ENCODE measurements at places on chromosomes 13 and 19.

DNA sequence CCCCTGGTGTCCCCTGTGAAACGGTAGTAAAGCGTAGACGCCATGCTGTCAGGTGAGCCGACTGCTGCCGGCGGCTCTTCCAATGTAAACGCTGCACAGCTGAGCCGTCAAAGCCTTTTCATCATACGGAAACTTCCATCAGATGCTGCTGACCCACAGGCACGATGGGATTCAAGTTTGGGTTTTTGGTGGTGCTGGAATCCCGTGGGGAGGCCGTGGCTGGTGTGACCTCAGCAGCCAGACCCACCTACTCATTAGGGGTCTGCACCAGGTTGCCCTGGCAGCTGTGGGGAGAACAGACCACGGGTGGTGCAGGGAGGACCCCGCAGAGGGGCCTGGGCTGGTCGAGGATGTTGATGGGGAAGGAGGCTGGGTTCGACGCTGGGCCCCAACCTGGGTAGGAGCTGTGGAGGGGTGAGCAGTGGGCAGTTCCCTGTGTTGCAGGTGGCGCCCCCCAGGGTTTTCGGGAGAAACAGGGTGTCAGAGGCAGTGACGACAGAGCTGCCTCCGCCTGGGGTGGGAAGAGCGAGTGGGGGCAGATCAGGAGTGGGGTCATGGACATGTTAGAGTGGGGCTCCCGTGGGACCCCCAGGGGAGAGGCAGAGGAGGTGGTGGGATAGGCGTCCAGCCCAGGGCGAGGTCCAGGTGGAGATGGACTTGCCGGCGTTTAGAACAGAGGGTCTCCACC lies 6.6 kb downstream of the GRIN3B start:
- DNase-seq = no peak

- no peak for DNase-seq
These were observed 239.9 kb upstream of the SLC10A2 start for GRCh38 chr13:103306163-103306562.

GRCh38 chr19:3265432-3265831 lies 41.0 kb downstream of the CELF5 start:
- DNase-seq = no peak

GRCh38 chr19:42316223-42317211 lies 3.4 kb downstream of the TMEM145 start:
- DNase-seq = peak; percentile 22

GRCh38 chr19:8569066-8569771 lies 8.0 kb downstream of the MYO1F start:
- no peak for DNase-seq

DNA sequence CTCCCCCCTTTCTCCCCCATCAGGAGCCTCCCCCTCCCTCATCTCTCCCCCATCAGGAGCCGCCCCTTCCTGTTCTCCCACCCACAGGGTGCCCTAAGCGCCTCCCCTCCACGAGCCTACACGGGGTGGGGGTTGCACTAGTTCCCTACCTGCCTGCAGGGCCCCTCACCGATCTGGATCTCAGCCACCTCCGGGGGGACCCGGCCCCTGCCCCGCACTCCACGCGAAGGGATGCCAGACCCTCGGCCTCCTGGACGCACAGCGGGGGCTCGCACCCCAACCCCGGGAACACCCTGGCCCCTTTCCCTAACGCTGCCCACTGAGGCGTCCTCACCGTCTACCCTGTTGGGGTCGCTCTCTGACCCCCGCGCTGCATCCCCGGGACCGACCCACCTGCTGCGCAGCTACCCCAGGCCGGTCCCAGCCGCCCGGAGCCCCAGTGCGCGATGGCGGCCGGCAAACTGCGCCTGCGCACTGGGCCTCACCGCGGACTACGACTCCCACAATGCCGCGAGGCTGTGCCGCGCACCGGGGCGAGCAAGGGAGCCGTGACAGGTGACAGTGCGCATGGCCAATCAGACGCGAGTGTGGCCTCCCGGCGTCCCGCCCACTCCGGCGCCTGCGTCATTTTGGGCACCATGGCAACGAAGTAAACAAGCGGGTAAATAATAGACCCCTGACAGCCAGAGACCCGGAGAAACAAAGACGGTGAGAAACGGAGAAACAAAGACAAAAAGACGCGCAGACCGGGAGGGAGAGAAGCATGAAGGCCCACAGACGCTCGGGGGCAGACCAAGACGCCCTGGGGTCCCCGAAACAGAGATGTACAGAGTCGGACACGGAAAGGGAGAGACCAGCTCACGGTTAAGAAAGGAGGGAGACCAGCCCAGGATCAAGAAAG lies at the start of gene ZSCAN18:
TSS of gene ZSCAN18 (minus strand) at position 451 of the 901 bp plus-strand sequence. CDS start 7,964 bp downstream, outside the sequence.
- DNase-seq = peak; percentile 20

DNA sequence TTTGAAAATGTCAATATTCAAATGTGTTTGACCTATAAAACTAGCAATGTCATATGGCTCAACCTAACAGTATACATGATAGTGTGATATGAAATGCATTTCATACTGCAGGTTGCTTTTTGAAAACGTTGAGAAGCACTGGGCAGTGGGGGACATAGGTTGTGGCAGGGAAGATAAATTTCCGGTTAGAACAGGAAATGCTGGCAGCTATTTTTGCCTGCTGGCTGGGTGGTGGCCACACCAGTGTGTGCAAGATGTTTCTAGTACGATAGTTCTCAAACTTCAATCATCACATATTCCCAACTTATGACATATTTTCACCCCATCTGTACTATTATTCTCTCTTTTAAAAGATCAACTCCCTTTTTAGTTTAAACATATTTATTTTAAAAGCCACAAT lies 17.2 kb downstream of the FXYD5 start:
- no peak for DNase-seq

DNA sequence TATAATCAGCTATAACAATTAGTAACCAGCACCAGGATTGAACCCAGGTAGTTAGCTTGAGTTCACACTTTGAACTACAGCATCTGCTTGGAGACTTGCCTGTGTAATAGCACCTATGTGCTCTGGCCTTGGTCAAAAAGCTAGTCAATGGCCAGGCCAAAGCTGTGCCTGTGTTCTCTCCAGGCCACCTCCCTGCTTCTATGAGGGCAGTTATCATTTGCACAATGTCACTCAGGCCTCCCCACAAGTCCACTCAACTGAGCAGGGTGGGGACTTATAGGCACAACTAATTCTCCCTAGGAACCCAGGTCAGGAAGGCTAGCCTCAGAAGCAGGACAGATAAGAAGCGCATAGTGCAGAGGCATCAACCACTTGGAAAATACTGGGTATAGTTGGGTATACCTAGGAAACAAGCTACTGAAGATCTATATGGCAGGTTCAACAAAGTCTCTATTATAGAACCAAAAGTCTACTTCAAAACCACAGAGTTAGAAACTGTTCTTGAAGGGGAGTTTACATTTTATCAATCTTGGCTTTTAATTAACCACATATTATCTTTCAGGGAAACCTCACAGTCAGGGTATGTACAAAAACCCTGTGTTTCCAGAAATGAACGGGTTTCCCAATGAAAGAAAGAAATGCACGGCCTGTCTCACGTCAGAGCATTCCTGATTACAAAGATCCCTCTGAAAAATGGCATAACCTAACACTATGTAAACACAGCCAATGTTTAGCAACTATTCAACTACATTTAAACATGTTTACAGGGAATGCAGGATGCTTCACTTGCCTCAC lies 140.9 kb downstream of the ABCC4 start:
- DNase-seq = no peak

DNA sequence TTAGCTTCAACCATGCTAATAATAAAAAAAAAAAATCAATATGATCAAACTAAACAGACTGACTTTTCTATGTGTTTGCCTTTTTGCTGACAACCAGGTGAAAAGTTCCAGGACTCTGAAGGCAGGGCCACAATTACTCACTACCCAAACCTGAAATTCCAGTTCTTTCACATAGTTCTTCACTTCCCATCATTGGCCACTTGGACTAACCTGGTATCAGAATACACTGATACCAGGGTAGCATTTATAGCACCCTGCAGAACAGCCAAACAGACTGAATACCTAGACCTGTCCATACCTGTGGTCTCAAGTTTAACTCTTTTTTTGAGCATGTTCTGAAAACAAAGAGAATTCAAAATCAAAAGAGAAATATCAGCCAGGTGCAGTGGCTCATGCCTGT lies 25.1 kb downstream of the ELF1 start:
- DNase-seq = no peak

- DNase-seq = no peak
These were observed 405 bp upstream of the ZNF569 start for GRCh38 chr19:37467608-37468090.

DNA sequence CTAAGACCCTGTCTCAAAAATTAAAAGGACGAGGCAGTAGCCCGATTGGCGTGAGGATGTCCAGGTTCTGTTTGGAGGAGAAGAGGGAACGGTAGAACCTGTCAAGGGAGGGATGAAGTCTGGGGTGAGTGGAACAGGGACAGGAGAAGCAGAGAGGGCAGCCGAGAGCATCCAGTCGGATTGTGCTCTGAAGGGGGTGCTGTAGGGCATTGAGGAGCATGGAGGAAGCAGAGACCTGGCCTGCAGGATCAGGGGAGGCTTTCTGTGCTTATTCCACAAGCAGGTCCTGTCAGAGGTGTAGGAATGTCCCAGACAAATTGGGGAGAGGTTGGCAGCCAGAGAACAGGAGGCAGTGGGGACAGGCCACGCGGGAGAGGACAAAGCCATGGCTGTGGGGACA lies 14.1 kb downstream of the AP2A1 start:
- no peak for DNase-seq

DNA sequence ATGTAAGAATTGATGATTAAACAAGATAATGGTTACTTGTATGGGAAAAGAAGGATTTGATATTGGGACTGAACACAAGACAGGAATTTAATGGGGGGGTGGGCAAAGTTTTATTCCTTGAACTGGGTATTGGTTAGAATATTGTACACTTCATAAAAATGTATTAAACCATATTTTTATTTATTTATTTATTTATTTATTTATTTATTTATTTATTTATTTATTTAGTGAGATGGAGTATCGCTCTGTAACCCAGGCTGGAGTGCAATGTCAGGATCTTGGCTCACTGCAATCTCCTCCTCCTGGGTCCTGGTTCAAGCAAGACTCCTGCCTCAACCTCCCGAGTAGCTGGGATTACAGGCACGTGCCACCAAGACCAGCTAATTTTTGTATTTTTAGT lies 287.1 kb upstream of the SLITRK5 start:
- DNase-seq = no peak

DNA sequence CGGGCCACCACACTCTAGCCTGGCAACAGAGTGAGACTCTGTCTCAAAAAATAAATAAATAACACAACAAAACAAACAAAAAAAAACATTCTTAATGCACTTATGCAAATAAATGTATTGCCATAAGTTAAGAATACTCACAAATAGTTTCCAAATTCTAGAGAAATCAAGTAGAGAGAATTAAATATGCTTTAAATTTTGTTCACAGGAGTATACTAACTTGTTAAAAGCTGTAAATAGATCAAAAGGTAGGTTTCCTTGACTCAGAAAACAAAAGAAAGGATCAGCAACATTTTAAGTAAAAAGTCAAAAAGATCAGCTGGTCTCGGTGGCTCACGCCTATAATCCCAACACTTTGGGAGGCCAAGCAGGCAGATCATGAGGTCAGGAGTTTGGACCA lies 50.5 kb upstream of the ZNF429 start:
- no peak for DNase-seq

- no peak for DNase-seq
These were observed 16.3 kb downstream of the CHERP start for GRCh38 chr19:16525751-16526481.

DNA sequence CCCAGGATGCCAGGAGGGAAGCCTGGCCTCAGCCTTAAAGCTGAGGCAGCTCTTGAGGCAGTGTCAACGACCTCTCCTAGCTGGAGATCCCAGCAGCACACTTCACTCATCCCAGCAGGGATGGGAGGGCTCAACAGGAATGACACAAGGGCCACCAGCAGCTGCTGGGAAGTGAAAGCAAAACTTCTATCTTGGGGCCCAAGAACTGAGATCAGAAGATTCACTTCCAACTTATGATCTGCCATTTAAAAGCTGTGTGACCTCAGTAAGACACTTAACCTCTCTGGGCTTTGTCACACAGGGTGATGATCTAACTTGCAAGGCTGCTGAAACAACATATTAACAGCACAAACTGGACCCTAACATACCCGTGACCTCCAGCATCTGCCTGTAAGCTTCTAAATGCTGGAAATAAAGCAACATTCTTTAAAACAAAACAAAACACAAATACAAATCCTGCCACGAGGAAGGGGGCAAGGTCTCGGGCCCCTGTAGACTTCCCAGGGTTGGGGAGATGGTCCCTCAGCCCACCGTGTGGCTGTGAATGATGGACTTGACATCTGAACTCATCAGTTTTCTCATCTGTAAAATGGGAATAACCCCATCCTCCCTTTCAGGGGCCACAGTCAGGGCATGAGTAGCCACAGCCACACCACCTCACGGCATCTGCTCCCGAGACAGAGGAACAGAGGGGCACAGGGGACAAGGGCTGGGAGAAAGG lies 22.7 kb downstream of the ELL start:
- DNase-seq = no peak

GRCh38 chr13:111642156-111642767 lies 321.8 kb downstream of the TEX29 start:
- no peak for DNase-seq

DNA sequence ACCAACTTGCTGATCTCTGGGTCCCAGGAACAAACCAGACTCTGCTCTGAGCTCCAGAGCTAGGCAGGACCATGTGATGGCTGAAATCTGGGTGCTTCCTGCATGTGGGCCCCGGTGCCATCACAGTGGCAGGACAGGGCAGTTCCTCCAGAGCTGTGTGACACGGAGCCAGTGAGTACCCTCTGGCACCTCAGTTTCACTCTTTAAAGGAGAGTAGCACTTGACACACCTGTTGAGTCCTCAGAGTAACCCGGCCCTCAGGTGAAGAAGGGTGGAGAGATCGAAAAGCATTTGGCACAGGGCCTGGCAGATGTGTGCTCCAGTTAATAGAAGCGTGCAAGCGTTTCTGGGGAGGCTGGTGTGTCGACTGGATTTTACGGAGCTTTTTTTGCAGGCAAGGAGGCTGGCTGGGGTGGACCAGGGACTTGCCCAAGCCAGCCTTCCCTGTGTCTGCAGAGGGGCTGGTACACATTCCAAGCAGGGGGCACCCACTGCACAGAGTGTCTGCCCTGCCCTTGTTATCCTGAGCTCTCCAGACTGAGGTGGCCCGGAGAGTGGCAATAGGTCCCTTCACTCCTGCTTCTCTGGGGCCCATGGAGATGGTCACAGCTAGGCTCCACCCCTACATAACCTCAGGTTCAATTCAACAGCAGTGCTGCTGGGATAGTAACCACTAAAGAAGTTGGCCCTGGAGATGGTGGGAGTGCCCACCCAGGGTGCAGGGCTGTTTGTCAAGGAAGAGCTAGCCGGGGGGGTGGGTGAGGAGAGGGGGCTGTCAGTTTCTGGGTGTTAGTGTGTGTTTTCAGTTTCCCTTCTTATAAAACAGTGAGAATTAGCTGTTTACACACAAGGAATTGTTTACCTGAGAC lies 8.3 kb downstream of the RPS19 start:
- DNase-seq = no peak

GRCh38 chr13:110107568-110108347 lies 199.2 kb downstream of the COL4A1 start:
- DNase-seq = no peak

GRCh38 chr19:8575467-8575997 lies 1.7 kb downstream of the MYO1F start:
- no peak for DNase-seq

GRCh38 chr19:39738814-39739213 lies 985 bp upstream of the CLC start:
- DNase-seq = no peak

GRCh38 chr13:104979281-104980030 lies 1556.0 kb downstream of the EFNB2 start:
- no peak for DNase-seq
